ENCODE measurements at places on chromosomes 11 and 22.

DNA sequence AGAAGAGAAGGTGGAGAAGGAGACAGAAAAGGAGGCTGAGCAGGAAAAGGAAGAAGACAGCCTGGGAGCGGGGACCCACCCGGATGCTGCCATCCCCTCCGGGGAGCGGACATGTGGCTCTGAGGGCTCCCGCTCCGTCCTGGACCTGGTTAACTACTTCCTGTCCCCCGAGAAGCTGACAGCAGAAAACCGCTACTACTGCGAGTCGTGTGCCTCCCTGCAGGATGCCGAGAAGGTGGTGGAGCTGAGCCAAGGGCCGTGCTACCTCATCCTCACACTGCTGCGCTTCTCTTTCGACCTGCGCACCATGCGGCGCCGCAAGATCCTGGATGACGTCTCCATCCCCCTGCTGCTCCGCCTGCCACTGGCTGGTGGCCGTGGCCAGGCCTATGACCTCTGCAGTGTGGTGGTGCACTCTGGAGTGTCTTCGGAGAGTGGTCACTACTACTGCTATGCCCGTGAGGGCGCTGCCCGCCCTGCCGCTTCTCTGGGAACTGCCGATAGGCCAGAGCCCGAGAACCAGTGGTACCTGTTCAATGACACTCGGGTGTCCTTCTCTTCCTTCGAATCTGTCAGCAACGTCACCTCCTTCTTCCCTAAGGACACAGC, 21.4 kb downstream of the USP35 start:
- no peak for DNase-seq

GRCh38 chr22:27154717-27155116, 497.3 kb downstream of the MIAT start:
- DNase-seq = no peak

GRCh38 chr11:15166204-15166603, 51.5 kb downstream of the INSC start:
- no peak for DNase-seq

GRCh38 chr11:85115798-85116197, 511.3 kb downstream of the DLG2 start:
- DNase-seq = no peak

GRCh38 chr11:63719987-63720386, 38.7 kb downstream of the RTN3 start:
- peak; percentile 46 for DNase-seq

DNA sequence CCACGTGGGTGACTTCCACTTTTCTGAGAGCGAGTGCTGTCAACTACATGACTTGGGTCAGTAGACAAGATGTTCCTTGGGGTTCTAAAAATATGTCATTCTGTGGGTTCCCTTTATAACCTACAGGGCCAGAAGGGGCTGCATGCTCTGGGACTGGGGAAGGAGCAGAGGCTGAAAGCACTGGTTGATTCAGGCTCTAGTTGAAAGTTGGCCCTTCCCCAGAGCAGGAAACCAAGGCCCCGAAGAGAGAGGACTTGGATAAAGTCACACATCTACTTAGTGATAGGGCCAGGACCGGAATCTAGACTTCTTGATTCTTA, 9.9 kb downstream of the ADAMTS15 start:
- DNase-seq = no peak

Data from smooth muscle cell of the brain vasculature (primary cell).